ENCODE measurements at places on chromosomes 7 and 10.

GRCh38 chr10:35340975-35341374 is 4.7 kb downstream of the CCNY start:
- DNase-seq, result no peak

DNA sequence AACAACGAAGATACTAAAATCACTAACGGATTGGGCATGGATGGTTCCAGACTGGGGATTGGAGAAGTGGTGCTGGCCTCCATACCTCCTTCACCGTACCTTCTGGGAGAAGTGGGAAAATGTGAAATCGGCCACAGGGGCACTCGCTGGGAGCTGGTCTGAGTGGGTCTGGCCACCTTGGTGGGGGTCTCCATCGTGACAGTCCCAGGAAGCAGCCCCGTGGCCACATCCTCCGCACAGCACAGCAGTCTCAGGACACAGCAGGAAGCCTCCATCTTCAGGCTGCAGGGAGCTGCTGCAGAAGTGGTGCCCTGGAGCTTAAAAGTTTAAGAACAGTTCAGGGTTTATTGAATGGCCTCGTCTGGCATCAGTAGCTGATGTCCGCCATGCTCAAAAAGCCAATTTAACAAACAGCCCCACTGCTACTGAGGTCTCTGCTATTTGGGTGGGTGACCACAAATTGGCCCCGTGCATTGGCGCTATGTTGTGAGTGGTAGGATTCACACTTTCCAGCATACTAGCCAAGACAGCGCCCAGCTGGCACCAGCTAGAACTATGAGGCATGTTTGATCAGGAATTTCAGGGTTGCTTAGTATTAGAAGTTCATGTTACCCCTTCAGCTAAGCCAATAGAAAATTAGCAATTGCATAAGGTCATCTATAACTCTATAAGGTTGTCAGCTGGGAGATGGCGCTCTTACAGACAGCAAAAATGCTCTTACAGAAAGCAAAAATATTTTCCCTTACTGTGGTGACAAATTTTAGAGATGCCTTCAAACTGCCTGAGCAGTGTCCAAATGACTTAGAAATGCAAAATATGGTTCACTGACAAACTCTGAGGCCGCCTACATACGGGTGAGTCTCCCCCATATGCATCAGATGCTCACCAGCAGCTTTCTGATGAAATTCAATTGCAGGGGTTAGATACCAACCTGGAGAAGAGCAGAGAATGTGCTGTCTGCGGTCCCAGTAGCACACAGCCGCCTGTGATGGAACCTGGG is 17.0 kb downstream of the PKD1L1 start:
- DNase-seq, result no peak

DNA sequence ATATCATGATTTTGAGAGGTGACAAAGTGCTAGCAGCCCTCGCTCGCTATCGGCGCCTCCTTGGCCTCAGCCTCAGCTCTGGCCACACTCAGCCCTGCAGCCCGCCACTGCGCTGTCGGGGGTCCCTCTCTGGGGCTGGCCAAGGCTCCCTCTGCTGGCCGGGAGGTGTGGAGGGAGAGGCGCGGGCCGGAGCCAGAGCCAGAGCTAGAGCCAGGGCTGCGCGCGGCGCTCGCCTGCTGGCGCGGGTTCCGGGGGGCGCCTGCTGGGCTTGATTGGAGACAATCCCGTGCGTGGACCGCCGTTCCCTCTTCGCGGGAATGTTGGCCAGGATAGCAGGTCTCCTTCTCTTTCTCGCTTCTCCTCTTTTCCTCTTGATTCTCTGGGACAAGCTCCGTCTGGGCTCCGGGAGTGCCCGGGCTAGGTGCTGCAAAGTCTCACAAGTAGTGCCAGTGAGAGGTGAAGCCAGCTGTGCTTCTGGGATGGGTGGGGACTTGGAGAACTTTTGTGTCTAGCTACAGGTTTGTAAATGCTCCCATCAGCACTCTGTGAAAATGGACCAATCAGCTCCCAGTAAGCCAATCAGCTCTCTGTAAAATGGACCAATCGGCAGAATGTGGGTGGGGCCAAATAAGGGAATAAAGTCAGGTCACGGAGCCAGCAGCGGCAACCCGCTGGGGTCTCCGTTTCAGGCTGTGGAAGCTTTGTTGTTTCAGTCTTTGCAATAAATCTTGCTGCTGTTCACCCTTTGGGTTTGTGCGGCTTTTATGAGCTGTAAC is 43.4 kb upstream of the ELMO1 start:
- DNase-seq, result no peak

- DNase-seq, result no peak
Observed at GRCh38 chr10:124574456-124575070, 112.9 kb downstream of the LHPP start.

DNA sequence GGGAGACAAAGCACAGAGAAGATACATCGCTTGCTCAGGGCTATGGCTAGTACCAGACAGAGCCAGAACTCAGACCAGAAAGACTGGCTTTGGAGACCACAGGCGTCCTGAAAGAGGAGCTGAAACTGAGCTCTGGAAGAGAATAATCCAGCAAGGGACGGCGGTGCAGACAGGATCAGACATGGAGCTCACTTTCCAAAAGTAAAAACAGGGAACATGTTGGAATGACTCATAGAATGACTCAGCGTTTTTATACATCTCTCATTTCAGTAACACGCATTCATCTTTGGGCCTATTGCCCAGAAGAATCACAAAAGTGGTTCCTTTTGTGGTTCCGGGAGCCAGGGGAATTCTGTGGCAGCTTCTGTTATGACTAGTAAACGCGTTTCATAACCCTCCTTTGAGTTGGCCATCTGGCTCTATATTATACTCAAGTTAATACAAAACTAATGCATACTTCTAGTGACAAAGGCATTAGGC is 37.2 kb downstream of the PLEKHS1 start:
- no peak for DNase-seq
